ENCODE measurements at places on chromosomes 11 and 22.

GRCh38 chr11:85805387-85805786 is 5.6 kb downstream of the SYTL2 start:
- no peak for DNase-seq

DNA sequence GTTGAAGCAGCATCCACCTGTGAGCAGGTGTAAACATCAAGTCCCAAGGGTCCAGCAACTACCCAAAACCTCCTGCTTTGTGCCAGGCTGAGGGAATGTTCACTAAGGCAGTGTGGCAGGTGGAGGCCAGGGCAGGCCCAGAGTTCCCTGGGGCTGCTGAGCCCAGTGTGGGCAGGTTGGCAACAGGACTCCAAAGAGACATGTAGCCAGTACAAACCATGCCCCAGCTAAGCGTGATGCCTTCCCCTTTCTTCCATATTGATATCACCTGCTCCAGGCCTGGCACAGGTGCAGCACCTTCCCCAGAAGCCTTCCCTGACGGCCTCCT is 30.0 kb upstream of the SCUBE2 start:
- no peak for DNase-seq

- no peak for DNase-seq
Measured at GRCh38 chr22:43562843-43563242, 151.0 kb downstream of the MPPED1 start.

GRCh38 chr22:27461470-27461869 is 340.1 kb downstream of the MN1 start:
- DNase-seq, result no peak

DNA sequence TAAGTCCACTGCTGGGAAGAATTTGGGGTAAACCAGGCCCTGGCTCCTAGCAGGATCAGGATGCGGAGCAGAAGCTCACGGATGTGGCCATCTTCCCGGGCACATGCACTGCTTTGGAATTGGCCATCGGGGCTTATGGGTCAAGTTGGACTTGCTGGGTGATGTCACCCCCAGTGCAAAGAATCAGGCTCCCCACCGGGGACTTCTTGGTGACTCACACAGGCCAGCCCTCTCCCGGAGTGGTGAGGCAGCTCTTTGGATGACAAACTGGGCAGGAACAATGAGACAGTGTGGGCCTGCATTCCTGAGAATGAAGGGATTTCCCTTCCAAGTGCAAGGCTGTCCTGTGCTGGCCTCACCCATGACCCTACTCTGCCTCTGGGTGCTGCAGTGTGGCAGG is 128.8 kb upstream of the ANO1 start:
- no peak for DNase-seq

GRCh38 chr22:35850831-35851230 is 133.2 kb downstream of the APOL5 start:
- DNase-seq, result no peak

GRCh38 chr11:72426103-72426757 is 8.1 kb downstream of the CLPB start:
- no peak for DNase-seq

Measured in GM18507 (cell line).